ENCODE measurements at places on chromosomes 11 and 22.

GRCh38 chr11:9616858-9617257 is 43.4 kb downstream of the WEE1 start:
- no peak for DNase-seq

DNA sequence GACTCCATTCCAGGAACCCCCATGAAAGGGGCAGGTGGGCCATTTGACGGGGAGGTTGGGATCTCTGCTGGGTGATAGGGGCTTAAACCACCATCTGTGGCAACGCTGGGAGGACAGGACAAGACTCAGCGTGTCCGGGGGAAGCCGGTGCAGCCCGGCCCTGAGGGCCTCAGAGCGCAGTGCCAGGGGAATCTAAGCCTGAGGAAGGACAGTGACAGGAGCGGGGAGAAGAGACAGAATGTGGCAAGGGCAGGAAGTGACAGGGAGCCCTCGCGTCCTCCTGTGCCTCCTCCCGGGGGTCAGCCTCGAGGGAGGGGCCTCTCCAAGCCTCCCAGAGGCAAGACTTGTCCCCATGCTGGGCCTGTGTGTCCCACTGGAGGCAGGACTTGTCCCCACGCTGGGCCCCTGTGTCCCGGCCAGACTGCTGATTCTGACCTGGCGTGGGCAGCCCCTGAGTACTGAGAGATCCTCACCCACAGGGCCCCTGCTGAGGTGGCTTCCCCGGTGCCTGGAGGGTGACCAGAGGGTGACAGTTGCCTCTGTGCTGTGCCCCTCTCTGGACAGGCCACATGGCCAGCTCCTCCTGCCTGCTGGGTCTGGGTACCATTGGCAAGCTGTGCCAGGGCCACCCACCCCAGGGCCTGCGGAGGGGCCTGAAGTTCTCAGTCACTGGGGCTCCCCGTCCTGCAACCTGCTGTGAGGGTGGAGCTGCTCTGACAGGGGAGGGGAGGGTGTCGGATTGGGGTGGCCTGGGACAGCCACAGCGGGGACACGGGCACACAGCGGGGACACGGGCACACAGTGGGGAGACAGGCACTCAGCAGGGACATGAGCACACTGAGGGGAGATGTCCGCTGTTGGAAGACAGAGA is 676.2 kb downstream of the BRD1 start:
- no peak for DNase-seq

- no peak for DNase-seq
Observed at GRCh38 chr11:65500387-65501185, 1.7 kb downstream of the MALAT1 start.

DNA sequence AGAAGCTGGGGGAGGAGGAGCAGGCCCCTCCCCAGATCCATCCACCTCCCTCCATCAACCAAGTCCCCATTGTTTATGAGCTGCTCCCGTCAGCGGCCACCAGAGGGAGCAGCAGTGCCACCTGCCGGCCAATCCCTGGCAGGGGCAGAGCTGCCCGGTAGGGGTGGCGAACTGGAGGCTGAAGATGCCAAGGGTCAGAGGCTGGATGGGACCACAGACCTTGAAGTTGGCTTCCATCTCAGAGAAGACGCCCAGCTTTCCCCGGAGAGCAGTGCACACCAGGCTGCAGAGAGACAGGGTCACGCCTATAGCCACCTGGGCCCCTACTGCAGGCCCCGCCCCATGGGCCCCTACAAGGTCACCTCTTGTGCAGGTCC is 3.6 kb downstream of the FIBP start:
- DNase-seq = peak; percentile 65

GRCh38 chr22:39707816-39708215 is 137.3 kb downstream of the CACNA1I start:
- no peak for DNase-seq

GRCh38 chr11:8102296-8102915 is 21.4 kb downstream of the TUB start:
- no peak for DNase-seq

DNA sequence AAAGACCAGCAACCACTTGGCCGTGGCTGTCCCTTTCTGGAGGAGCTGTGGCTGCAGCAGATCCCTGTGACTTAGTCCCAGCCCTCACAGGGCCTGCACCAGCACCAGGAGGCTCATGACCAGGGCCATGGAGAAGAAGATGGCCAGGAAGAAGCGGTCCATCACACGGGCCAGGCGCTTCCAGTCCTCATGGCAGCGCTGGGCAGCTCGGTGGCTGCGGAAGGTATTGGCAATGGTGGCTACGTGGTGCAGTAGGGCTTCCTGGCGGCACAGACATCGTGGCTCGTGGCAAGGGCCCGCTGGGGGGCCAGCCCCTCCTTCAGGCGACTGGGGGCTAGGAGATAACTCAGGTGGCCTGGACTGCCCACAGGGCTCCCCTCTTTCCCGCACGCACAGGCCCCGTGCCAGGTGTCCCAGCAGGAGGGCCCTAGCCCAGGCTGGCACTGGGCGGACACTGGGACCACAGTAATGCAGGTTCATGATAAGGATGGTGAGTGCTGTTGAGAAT is 5.1 kb downstream of the CHRNA10 start:
- no peak for DNase-seq

DNA sequence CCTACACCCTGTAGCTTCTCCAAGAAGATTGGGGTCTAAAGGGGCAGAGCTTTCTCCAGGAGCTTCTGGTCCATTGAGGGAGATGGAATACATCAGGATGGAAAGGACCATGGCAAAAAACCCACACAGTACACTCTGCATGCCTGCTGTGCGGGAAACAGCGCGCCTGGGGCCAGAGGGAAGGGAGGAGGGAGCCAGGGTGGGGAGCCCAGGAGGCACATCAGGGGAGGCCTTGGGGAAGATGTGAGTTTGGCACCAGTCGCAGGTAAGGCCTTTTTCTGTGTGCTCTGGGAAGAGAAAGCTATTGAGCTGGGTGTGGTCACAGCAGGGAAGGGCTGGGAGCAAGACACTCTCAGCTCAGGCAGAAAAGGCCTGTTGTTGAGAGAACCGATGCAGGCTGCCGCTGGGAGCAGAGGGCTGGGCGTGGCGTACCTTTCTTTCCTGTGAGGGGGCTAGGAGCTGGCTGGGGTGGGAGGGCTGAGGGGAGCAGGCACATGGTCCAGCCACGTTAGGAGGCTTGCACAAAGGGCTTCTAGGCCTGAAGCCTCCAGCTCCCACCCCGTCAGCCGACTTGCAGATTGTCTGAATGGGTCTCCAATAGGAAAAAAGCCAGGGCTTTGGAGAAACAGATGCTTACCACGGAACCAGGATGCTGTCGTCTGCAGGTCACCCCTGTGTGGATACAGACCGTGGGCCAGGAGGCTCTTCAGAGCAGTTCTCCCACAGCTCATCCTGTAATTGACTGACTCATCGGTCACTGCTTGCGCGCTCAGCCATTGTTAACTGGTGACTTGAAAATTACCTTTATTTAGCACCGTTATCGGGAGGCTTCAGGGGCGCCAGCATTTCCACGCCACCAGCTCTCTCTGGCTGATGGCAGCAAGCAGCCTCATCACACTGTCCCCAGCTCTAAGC is 237.3 kb downstream of the ST3GAL4 start:
- no peak for DNase-seq
